ENCODE measurements at places on chromosomes 16 and 17.

DNA sequence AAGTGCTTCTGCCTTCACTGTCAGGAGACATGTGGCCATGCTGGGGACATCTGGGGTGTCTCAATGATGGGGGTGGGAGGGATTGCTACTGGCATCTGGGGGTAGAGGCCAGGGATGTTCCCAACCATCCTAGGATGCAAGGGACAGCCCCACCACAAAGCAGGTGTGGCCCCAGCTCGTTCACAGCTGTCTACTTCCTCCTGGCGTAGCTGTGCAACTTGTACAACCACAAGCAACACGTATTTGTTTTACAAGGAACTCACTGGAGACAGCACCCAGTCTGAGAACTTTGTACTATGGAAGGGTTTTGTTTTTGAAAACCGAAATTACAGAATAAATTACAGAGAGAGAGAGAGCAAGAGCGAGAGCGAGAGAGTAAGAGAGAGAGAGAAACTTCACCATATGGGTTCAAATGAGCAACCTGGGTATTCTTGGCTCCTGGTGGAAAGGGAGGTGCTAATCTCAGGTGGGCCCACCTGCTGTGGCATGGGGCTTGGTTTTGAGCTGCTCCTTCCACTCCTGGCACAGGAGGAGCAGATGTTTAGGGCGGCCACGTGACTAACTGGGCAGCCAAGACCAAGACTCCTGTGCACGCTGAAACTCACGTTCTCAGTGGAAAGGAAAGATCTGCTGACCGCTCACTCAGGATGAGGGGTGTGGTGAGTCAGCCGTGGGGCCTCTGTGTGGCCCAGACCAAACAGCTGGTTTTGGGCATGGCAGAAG is 17.5 kb upstream of the TNFRSF13B start:
- DNase-seq, result no peak

DNA sequence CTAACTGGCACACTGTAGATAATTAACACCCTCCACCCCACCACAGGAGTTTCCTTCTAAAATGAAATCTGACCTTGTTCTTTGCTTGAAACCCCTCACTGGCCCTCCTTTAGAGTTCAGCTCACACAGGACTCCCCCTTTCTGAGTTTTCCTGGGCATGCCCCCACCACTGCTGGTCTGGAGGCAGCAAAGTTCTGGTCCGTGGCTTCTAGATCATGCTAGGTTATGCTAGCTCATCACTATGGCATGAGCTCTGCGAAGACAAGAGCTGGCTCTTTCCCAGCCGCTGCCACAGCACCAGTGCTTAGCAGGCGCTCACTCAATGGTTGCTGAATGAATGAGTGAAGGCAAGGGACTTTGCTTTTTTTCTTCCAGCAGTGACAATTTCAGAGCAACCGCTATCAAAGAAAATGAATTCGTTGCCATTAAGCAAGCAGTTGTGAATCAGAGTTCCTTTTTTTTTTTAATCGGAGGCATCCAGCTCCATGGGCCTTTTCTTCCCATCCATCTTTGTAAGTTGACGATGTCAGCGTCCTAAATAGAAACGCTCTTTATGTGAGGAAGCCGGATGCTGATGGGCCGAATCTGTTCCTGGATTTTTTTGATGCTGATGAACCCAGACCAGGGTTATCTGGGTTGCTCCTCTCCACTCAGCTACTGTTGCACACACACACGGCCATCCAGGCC is 80.8 kb upstream of the NOL11 start:
- DNase-seq, result no peak

DNA sequence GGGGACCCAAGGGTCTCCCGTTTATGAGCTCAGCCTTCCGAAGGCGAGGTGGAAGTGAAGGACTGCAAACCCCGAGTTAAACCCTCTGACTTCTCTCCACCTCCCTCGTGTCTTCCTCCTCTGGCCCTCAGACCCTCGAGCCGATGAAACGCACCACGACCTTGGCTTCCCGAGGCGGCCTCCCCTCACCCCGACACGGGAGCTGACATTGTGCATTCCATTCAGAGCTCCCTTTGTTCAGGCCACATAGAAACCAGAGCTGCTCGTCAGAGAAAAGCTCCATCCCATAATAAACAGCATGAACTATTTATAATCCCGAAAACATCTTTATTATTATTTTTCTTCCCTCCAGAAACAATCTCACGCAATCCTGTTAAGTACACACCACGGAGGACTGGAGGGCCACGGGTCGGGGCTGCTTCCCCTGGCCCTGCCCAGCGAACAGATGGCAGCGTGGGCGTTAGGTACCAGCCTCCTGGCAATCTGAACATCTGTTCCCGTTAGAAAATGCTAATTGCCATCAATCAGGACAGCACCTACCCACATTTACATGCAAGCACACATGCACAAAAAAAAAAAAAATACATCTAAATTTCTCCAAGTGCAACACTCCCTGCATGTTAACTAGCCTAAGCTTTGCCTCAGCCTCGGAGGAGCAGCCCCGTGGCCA is 145.7 kb downstream of the RBFOX3 start:
- DNase-seq, result peak; percentile 61

GRCh38 chr17:61235827-61236197 is 163.8 kb upstream of the TBX2 start:
- DNase-seq, result no peak

DNA sequence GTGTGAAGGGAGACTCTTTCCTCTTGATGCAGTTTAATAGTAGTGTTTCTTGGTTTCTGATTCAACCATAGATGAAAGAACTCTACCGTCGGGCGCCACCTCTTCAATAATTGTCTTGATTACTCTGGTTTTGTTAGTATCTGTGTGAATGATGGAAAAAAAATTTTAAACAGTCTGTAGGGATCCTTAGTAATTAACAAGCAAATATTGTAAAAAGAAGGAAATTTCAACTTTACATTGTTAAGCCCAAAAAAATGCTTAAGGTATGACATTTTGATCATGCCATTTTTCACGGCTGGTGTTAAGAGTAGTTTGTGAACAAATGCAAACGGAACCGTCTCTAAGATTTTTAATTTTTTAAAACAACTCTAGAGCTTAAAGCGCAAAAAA is 4.1 kb downstream of the KRT10 start:
- no peak for DNase-seq

DNA sequence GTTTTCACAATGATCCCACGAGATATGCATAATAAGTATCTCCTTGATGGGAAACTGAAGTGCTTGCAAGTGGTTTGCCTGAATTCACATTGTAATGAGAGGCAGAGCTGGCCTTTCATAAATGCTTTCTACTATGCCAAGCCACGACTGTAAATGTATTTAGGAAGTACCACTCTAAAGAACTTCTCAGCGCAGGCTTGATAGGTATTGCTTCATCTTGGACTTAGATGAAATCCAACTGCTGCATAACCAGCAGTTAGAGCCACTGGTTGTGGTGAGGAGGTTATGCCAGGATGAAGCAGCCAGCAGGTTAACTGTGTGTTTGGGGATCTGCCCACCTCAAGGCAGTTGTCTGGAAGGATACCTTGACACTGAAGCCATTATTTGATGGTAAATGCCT is 26.8 kb downstream of the MARCHF10 start:
- no peak for DNase-seq

DNA sequence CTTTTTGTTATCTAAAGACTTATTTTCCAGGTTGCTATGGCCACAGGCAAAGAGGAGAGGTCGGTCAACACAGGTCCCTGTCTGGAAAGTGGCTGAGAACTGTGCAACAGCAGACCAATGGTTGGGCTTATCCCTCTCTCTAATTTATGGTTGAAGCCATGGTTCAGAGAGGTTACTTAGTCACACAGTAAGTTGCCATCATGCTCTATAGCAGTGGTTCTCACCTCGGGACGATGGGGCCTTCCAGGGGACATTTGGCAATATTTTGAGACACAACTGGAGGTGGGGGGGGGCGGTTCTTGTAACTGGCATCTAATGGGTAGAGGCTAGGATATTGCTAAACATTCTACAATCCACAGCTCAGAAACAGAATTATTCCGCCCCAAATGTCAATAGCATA is 842 bp upstream of the LDAF1 start:
- DNase-seq, result no peak

GRCh38 chr17:60720763-60721531 is 43.3 kb downstream of the BCAS3 start:
- peak; percentile 66 for DNase-seq

GRCh38 chr17:21173543-21173942 is 40.4 kb downstream of the TMEM11 start:
- no peak for DNase-seq

DNA sequence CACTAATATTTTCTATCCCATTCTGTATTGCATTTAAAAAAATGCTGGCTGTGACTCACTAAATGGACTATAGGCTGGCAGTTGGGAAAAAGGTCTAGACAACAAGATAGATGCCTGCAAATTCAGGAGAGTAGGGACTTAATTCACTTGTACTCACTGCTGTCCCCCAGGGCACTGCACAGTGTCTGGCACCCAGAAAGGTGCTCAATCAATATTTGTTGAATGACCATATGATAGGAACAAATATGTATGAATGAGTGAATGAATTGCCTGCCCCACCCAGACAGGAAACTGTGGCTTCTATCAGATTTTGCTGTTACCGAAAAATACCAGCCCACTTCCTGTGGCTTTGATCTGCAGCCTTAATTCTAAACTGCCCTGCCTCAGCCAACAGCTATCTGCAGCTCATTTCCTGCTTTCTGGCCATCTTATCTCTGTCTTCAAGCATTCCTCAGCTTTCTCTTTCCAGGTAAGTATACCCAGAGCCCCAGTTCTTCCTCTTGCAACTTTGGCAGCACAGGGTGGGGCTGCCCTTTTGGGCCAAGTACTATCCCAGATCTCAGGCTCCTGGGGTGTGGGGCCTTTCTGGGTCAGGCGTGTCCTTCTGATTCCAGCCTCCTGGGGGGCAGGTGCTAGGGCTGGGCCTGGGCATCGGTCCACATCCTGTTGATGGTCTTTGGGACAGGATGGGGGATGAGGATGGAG is 15.3 kb upstream of the TNS4 start:
- DNase-seq, result peak; percentile 43

GRCh38 chr17:36721560-36722120 is 120.3 kb downstream of the MRM1 start:
- DNase-seq, result no peak

- DNase-seq, result no peak
Measured at GRCh38 chr16:12061336-12062055, 85.0 kb downstream of the SNX29 start.

GRCh38 chr17:2837147-2837561 is 40.9 kb downstream of the RAP1GAP2 start:
- DNase-seq, result no peak

DNA sequence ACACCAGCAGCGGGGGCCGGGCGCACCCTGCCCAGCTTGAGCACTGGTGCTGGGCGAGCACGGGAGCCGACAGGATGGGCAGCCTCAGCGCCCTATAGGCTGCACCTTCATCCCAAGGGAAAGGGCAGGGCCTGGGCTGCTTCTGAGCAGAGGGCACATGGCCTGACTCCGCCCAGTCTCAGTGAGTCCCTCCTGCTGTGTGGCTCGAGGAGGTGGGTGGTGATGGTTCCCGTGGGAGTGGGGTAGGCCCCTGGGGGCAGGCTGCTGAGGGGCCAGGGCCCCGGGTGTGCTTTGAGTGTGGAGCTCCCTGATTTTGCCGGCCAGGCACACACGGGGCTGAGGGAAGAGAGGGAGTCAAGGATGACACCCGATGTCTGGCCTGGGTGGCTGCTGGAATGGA is 37.9 kb downstream of the TSC2 start:
- no peak for DNase-seq

DNA sequence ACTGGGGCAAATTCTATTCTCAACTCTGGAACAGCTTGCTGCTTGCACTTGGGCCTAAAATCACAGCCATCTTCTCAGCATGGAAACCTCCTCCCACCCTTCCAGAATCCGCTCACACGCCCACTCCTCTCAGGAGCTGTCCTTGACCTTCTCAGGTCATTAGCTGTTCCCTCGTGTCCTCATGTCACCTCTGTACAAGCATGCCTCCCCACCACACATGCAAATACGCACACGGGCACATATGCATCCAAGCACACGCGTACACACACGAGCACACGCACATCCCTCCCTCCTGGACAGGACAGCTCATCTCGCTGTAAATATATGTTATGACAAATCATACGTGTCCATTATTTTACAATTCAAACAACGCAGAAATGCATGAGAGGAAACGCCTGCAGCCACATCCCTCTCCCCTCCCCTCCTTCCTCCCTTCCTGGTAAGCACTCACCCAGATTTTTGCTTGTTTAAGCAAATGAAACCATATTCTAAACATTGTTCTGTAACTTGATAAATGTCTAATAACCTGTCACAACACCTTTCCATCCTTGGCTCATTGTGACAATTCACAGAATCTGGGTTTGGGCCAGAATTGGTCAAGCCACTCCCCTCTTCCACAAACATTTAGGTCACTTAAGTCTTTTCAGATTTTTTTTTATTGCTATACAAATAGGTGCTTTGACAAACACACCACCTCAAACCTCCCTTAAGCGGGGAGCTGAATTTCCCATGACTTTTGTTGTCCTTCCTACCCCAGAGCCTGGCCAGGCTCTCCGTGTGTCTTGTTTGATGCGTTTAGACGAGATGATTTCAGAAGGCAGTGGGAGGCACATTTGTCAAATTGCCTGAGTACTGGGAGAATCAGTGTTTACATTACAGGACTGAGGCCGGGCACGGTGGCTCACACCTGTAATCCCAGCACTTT is 41.7 kb downstream of the DNAH17 start:
- no peak for DNase-seq

DNA sequence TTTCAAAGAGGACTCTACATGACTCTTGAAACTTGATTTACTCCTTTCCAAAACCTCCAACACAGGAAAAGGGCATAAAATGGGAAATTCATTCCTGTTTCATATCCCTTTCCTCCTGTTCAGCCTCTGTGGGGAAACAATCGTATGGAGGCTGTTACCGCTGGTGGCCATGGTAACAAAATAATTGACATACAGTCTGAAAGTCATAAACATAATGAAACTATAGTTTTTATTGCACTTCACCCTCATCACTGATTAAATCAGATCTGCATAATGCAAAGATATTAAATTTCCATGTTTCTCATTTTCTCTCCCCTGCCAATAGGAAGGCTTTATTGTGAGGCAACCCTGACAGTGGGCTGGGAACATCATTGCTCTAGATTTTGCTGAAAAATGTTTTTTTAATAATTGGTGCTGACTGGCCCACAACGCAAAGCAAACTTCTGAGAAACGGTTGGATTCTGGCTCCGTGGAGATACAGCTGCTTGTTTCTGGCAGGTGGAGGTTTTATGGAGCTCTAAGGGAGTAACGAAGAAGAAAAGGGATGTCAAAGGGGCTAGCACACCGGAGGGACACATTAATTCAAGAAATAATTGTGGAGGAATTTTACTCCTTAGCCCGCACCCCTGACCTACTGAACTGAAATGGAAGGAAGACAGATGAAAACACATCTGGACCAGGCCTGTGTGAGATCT is 154.2 kb upstream of the SHISA6 start:
- DNase-seq, result no peak

- DNase-seq, result peak; percentile 72
Measured at GRCh38 chr16:68642436-68643101, 2.5 kb upstream of the CDH3 start.

DNA sequence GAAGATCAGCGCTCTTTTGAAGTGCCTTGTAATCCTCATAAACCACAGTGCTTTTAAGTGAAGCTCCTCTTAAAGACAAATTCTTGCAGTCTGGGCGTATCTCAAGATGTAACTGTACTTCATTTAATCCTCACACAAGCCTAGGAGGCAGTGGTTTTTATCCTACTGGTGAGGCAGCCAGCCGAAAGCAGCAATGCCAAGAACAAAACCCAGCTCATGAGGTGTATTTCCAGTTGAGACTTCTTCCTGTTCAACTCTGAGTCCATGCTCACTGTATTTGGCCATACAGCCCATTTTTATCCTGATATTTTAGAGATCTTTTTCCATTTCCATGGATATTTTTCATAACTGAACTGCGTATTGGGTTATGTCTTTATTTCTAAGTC is 13.7 kb downstream of the CTRB2 start:
- no peak for DNase-seq

GRCh38 chr17:42774066-42774745 is 957 bp downstream of the VPS25 start:
- no peak for DNase-seq

Data from SK-N-SH (cell line).